ENCODE measurements at places on chromosomes 3 and 15.

GRCh38 chr15:81478354-81478753, 104.3 kb upstream of the TMC3 start:
- DNase-seq = no peak

DNA sequence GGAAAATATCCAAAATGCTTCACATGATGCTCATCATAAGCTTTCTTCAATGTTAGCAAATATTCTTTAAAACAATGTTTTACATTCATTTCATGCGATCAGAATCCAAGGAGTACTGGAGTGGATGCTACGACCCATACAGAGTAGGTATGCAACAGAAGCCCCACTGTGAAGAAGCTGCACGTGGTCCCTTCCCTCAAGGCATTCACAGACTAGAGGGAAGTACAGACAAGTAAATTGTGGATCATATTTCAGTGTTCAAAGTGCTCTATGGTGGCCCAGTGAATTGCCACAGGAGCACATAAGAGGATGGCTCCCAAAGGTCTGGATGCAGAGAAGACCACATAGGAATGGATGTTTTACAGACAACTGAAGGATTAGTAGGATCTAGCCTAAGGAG, 789.9 kb downstream of the IGSF11 start:
- no peak for DNase-seq

DNA sequence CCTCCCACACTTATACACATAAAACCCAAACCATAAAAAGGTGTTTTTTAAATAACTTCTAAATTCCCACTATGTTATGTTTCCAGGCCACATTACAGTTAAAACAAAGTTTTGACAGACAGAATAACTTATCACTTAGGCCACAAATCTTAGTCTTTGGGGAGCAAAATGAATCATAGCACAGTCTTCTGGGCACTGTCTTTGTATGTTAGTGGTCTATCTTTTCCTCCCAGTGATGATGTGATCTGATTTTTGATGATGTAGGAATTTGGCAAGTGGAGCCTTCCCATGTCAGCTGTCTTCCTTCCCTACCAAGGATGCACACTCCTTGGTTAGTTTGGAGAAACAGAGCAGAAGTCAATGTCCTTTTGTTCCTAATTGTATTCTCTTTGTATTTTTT, 67.3 kb downstream of the THSD4 start:
- no peak for DNase-seq

DNA sequence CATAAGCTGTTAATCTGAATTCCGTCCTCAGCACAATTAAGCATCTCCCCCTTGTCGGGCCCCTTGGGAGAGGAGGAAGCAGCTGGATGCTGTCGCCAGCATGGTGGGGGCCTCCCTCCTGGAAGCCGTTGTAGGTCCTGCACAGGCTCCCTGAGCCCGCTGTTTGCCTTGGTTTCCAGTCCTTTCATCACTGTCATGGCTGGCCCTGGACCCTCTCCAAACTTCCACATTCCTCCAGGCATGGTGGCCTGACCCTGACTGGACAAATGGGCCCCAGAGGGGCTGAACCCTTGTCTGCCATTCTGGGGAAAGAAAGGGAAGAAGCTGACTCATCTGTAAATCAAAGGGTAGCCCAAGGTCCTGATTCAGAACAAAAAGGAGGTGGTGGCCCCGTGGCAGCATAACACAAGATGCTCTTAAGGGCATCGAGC, 300.5 kb upstream of the LRRFIP2 start:
- DNase-seq = no peak

GRCh38 chr15:75153087-75153486, 48.6 kb upstream of the C15orf39 start:
- no peak for DNase-seq

- DNase-seq = no peak
These were observed 106.5 kb downstream of the MYO9A start for GRCh38 chr15:72011302-72011942.

- no peak for DNase-seq
These were observed 688.8 kb upstream of the CCDC54 start for GRCh38 chr3:106688464-106688863.

DNA sequence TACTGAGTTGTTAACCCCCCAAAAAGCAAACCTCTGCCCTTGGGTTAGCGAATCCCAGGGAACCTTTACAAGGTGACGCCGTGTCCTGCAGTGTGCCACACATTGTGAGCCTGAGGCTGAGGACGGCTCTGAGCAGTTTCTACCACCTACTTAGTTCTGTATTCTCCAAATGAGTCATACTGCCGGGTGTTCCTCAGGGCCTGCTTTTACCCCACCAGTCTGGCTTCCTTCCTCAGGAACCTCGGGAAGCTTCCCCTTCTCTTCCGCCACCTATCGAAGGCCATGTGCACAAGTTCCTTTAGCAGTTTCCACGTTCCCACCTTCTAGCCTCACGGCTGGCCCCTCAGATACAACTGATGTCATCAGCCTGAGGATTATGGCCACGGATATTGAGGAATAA, 384.0 kb upstream of the TPM1 start:
- DNase-seq = no peak

GRCh38 chr15:92407916-92408315, 14.2 kb downstream of the ST8SIA2 start:
- DNase-seq = no peak

GRCh38 chr3:31980530-31981205, 394 bp downstream of the OSBPL10 start:
- no peak for DNase-seq

DNA sequence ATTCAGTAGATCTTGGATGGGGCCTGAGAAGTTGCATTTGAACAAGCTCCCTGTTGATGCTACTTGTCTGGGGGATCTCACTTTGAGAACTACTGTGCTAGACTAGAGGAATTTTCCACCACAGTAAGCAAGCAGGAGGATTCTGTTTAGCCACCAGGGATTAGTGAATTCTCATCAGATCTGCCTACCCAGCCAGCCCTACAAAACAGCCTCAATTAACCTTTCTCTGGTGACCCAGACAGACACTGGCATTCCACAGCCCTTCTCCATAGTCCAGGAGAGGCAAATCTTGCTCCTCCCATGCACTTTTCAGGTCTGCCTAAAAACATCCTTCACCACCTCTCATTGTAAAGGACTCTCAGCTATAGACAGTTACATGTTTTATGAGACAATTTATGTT, 16.7 kb upstream of the MYH15 start:
- DNase-seq = no peak

DNA sequence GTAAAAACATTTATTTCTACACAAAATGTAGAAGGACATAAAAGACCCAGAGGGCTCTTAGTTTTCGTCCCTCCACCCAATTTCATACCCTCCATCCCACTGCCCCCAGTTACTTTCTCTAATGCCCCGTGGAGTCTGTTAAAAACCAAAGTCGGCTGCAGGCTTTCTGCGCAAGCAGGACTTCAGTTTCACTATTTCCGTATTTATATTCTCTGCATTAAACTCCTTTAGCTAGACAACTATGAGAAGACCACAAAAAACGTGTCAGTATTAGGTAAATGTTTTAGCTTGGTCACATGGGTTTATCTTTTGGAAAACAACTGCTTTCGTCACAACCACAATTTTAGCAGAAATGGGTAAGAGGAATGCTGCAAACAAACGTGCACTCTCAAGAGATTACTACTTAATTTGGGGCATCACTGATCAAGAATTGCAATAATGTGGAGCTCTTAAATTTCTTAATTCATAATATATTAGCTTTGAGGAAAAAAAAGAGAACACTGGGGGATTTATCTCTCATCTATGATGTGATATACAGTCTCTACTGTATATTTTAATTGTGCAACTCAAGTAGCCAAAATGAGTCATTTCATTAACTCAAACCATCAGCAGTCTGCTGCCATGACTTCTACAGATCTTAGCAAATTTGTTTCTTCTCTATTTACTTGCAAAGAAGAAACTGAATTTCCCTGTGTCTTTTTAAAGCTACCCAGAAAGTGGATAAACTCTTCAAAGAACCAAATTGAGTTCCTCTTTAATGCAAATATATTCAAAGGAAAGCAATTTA, 740 bp upstream of the NSMCE3 start:
- DNase-seq = no peak

GRCh38 chr3:136685882-136686281, 66.3 kb downstream of the STAG1 start:
- no peak for DNase-seq

DNA sequence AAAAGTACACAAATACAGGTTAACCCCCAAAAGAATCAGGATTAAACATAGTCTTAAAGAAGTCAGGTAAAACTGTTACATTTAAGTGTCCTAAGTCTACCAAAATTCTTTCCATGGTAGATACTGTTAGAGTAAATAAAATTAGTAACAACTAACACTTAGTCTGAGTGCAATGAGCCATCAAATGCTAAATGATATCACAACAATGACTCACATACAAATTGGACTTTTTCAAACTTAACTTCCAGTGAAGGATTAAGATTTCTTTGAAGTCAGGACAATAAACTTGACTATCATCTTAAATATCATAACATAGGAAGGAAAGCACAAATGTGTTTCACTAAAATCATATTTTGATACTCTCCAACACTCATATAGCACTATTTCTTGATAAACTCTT, 43.9 kb downstream of the ZNF148 start:
- no peak for DNase-seq

DNA sequence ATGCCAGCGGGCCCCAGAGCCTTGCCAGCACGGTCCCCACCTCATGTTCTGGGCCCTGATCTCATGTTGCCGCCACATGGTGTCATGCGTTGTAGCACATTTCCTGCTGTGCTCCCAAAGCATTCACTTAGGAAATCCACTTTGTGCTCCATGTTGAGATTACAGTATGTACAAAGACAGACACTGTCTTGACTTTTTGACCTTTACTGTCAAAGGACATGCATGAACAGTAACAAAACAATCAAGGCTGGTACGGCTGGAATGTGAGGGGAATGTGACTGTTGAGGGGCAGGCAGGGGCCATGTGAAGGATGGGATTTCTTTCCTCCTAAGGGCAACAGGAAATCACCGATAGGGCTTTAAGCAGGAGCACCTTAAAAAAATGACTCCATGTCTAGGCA, 53.3 kb upstream of the RPL32 start:
- no peak for DNase-seq

DNA sequence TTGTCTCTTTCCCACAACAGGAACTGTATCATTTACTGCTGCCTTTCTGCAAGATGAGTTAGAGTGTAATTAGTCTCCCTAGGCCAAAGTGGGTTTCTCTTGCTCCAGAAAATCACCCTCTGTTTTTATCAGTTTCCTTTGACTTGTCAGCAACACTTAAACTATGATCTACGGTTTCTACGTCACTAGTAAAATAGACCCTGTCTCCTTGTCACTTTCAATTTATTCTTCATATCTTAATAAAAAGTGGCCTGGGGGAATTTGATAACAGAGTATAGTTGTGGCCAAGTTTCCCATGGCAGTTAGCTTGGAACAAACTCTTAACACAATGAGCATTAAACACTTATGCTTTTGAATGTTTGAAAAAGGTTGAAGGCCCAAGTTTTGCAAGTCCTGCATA, 79.6 kb downstream of the CGNL1 start:
- no peak for DNase-seq

DNA sequence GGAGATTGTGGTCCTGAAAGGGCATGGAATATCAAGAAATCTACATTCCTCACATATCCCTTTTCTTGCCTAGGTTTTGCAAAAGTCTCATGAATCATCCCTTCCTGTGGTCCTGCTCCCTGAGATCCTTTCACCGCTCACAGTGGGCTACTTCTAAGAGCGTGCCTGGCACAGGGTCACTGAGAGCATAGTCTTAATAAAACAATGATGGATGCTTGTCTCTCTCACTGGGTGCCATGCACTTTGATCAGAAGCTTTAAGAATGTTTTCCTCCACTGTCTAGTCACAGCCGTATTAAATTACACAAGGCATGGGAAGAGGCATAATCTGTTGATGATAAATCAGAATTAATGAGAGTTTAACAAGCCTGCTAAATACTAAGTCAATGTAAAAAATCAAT, 269.7 kb upstream of the ATP10A start:
- no peak for DNase-seq

- no peak for DNase-seq
These were observed 81.4 kb upstream of the CFAP20DC start for GRCh38 chr3:59131016-59131766.

GRCh38 chr15:78200276-78200930, 34.0 kb downstream of the ACSBG1 start:
- no peak for DNase-seq

- DNase-seq = no peak
These were observed 81.5 kb downstream of the MB21D2 start for GRCh38 chr3:192835818-192836815.

DNA sequence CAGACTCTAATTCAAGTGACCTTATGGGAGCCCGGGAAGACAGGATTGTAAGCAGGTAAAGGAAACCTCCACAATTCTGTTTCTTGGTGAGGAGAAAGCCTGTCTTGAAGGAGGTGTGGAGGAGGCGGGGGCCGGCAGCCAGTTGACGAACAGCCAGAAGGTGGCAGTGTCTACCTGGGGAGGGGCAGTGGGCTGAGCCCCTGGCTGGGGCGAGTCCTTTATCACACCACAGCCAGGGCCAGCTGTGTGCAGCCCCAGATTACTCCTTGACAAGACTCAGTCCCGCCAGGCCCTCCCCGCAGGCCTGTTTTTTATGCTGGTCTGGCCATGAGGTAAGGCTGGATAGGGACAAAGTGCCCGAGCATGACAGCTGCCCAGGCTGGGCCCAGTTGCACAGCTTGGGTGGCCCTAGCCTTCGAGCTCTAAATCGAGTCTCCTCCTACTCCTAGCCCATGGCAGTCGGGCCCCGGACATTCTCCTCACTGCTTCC, 40.9 kb upstream of the IDH2 start:
- DNase-seq = peak; percentile 54

GRCh38 chr3:20458994-20459716, 273.1 kb upstream of the SGO1 start:
- DNase-seq = no peak

DNA sequence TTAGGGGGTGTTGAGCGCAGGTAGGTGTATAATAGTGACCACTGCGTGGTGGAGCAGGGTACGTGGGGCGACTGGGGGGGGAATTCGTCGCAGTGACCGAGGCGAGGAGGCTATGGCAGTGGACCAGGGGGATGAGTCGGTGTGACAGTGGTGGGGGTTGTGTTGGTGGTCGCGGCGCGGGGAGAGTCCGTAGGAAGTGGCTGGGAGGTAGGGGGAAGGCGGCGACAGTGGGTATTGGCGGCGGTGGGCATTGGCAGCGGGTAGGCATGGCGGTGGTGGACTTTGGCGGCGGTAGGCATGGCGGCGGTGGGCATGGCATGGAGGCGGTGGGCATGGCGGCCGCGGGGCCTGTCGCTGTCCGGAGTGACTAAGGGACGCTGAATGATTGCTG, 739 bp downstream of the SNRPN start:
- DNase-seq = peak; percentile 4

DNA sequence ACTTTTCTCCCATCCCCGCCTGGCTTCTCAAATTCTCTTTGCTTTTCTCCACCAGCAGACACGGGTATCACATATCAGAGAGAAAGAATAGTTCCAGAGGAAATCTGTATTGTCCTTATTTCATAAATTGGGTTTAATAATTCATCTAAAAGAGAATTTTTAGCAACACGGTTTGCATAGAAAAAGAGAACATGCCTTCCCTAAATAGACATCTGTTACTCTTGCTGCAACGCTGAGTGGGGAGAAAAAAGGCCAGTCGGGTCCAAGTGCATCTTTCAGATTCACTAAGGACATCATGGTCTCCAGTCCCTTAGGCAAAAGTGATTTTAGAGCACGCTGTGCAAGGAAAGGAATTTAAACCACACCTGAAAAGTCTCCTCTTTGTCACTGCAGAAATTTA, 201.3 kb downstream of the ABHD5 start:
- DNase-seq = no peak
